ENCODE measurements at places on chromosomes 11 and 22.

DNA sequence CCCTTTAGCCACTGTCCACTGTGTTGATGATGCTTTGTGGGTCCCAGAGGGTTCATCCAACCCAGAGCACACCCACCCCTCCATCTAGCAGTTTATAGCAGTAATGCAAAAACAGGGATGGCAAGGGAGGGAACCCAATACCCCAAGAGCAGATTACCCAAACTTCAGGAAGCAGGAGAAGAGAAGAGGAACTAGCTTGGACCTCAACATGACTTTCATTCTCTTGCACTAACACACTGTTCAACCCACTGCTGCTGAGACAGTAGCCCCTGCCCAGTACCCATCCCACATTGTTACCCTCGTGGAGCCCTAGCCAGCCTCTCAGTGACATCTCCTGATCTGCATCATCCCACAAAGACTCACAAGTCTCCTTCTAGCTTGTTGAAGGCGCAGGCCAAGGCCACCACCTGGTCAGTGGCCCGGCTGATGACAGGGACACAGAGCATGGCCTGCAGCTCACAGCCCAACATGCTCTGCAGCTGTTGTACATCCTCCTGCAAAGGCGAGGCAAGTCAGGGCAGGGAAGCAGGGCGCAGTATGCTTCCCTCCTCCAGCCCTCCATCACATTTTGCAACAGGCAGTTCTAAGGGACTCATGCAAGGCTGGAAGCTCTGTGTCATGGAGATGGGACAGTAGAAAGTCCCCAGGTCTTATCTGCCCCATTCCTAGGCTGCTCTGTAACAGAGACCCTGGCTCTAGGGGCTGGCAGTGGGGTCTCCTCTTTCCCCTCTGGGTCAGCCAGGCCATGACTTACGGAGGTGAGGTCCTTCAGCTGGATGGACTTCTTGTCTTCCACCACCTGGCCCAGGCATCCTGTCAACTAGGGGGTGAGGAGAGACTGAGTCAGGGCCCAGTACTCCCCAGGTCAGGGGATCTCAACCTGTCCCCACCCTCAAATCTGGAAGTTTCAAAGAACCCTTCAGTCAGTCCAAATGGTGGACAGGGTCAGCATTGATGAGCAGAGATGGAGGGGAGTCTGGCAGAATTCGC lies 85.5 kb downstream of the PDE2A start:
- no peaks in the 10 kb centered on the region for H3K4me1 ChIP-seq
- H3K36me3 ChIP-seq, result no peaks in the 10 kb centered on the region
- no peak overlapping the region for H3K27ac ChIP-seq

GRCh38 chr11:88555829-88556202 lies 218.3 kb upstream of the CTSC start:
- no peak overlapping the region for H3K4me3 ChIP-seq
- no peak overlapping the region for H3K27ac ChIP-seq
- no peaks in the 10 kb centered on the region for H3K27me3 ChIP-seq

DNA sequence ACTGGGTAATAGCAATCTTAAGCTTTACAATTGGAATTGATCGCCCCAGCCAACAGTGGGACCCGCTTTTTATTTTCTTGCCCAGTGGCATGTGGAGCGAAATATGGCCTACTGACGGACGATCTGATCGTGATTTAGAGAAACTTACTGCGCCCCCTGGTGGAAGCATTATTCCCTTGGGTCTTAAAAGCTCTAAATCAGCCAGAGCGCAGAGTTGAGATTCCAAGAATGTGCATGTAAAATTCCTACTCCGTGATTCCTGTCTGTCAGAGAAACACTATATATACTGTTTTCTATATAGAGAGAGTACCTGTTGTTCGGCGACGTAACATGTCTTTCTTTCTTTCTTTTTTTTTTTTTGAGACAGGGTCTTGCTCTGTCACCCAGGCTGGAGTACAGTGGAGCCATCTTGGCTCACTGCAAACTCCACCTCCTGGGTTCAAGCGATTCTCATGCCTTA lies 3.7 kb upstream of the DPF2 start:
- no peaks in the 10 kb centered on the region for H3K27me3 ChIP-seq
- peak; percentile 76 for DNase-seq

DNA sequence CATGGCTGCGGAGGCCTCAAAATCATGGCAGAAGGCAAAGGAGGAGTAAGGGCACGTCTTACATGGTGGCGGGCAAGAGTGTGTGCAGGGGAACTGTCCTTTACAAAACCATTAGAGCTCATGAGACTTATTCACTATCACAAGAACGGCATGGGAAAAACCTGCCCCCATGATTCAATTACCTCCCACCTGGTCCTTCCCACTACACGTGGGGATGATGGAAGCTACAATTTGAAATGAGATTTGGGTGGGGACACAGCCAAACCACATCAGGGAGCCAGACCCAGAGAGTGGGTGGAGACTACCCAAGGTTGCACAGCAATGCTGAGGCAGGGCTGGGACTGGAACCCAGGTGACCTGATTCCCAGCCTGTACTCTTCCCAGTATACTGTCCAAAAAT lies 8.6 kb upstream of the TMPRSS6 start:
- no peaks in the 10 kb centered on the region for H3K27me3 ChIP-seq
- H3K27ac ChIP-seq, result no peak overlapping the region
- H3K4me3 ChIP-seq, result no peak overlapping the region
- no peaks in the 10 kb centered on the region for H3K36me3 ChIP-seq
- peaks cover 5% of the 10 kb centered on the region for H3K4me1 ChIP-seq
- DNase-seq, result no peak

DNA sequence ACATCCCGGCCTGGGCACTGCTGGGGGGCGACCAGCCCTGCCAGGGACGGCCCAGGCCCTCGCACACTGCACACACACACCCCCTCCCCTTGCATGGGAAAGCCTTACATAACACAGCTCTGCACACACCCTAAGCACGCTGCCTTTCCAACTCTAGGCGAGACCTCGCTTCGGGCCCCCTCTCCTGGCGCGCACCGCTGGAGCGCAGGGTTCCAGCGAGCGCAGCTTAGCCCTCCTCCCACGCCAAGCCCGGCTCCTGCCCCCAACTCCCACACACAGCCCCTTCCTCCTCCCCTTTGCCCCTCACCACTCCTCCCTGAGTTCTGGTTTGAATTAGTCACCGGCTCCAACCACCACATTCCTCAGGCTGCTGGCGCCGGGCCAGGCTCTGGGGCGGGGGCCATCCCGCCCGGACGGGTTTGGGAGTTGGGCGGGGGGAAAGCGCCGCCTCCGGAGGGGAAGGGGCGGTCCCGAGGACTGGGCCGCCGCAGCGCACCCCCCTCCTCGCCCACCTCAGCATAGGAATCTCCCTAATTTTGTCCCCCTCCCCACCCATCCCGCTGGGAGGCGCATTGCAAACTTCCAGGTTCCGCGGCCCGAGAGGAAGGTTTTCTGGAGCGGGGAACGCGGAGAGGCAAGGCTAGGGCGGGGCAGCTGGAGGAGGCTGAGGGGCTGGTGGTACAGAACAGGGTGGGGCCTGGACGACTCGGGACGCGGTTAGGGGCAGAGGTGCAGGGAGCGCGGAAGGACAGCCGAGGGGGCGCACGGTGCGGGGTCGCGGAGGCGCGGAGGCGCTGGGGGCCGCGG lies 966 bp downstream of the AHNAK start:
- H3K4me1 ChIP-seq, result no peaks in the 10 kb centered on the region
- no peaks in the 10 kb centered on the region for H3K36me3 ChIP-seq
- H3K27ac ChIP-seq, result no peak overlapping the region
- peak overlapping the region; percentile 92 for H3K4me3 ChIP-seq
- DNase-seq, result peak; percentile 81

DNA sequence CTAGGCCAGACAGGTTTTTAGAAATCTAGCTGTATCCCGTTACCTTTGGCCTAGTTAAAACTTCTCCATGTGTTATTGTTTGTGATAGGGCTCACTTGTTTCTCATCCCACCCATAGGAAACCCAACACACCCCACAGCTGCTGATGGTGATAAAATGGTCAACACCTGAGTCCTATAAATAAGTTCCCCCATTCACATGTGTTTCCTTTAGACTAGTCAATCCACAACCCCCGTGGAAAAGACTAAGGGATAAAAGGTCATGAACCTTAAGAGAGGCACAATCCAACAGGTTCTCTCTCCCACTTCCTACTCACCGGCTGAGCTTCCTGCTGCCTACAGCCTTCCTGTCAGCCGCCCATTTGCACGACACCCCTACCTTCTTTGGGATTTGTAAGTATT lies 768.4 kb downstream of the JRKL start:
- H3K4me3 ChIP-seq, result no peak overlapping the region
- peaks cover 7% of the 10 kb centered on the region for H3K4me1 ChIP-seq
- H3K36me3 ChIP-seq, result no peaks in the 10 kb centered on the region
- no peaks in the 10 kb centered on the region for H3K27me3 ChIP-seq
- H3K27ac ChIP-seq, result no peak overlapping the region

- H3K27me3 ChIP-seq, result no peaks in the 10 kb centered on the region
- H3K4me1 ChIP-seq, result peaks cover 6% of the 10 kb centered on the region
- peaks cover 64% of the 10 kb centered on the region for H3K36me3 ChIP-seq
- no peak for DNase-seq
- H3K27ac ChIP-seq, result no peak overlapping the region
Measured at GRCh38 chr22:38314051-38314932, 2.9 kb downstream of the CSNK1E start.

DNA sequence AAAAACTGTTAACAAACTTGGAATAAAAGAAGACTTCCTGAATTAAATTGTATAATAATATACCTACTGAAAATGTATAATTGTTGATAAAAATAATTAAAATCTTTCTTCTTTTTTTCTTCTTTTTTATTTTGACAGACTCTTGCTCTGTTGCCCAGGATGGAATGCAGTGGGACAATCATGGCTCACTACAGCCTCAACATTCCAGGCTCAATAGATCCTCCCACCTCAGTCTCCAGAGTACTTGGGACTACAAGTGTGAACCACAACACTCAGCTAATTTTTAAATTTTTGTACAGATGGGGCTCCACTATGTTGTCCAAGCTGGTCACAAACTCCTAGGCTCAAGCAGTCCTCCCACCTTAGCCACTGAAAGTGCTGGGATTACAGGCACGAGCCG lies 1063.8 kb upstream of the CNTN5 start:
- no peak for DNase-seq
- no peak overlapping the region for H3K4me3 ChIP-seq
- H3K27ac ChIP-seq, result no peak overlapping the region
- H3K27me3 ChIP-seq, result no peaks in the 10 kb centered on the region
- no peaks in the 10 kb centered on the region for H3K4me1 ChIP-seq

DNA sequence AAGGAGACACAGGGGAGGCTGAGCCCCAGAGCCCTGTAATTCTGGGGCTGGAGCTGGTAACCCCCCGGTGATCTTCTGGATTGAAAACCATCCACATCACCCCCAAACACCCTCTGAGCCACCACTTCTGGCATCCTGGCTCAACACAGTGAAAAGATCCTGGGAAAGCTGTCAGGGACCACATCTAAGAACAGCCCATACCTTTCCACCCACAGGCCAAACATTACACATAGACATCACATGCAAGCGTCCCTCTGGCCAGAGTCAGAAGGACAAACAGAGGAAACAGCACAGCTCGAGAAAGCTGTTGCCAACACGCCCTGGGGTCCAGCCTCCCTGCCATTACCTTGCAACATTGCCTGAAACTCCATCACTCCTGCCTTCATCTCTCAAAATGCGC lies 469.5 kb downstream of the SOX6 start:
- H3K27me3 ChIP-seq, result no peaks in the 10 kb centered on the region
- H3K27ac ChIP-seq, result no peak overlapping the region
- H3K36me3 ChIP-seq, result no peaks in the 10 kb centered on the region
- DNase-seq, result no peak
- H3K4me3 ChIP-seq, result no peak overlapping the region

GRCh38 chr22:35326854-35327562 lies 27.3 kb downstream of the TOM1 start:
- H3K27ac ChIP-seq, result no peak overlapping the region
- H3K27me3 ChIP-seq, result no peaks in the 10 kb centered on the region
- no peak for DNase-seq
- no peak overlapping the region for H3K4me3 ChIP-seq
- H3K4me1 ChIP-seq, result no peaks in the 10 kb centered on the region

DNA sequence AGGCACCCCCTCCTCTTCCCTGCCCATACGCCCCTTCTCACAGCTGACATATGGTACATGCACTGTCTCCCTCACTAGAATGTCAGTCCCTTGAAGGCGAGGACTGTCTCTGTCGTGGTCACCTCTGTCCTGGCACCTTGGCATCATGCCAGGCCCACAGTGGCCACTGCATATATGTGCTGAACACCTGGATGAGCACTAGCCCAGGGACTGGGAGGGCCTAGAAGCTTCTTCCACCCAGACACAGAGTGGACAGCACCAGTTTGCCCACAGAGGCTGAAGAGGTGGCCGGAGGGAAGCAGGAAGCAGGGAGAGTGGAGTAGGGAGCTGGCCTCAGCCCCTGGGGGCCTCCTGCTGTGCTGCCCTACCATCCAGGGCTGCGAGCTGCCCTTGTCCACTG lies 28.6 kb downstream of the VPS37C start:
- no peaks in the 10 kb centered on the region for H3K27me3 ChIP-seq
- H3K36me3 ChIP-seq, result peaks cover 3% of the 10 kb centered on the region
- H3K4me1 ChIP-seq, result no peaks in the 10 kb centered on the region
- DNase-seq, result no peak

Data from H9 (cell line).